ENCODE measurements at places on chromosomes 11 and 22.

DNA sequence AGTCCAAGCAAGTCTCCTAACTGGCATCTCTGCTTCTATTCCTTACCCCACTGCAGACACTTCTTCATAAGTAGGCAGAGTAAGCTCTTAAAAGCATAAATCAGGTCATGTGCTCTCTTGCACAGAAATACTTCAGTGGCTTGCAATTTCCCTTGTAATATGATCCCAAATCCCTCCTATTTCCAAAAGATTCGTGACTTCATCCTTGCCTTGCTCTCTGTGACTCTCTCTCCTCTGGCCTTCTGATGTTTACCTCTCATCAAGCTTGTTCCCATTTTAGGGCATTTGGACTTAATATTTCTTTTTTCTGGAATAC is 37.4 kb upstream of the NCR3LG1 start:
- DNase-seq, result no peak

DNA sequence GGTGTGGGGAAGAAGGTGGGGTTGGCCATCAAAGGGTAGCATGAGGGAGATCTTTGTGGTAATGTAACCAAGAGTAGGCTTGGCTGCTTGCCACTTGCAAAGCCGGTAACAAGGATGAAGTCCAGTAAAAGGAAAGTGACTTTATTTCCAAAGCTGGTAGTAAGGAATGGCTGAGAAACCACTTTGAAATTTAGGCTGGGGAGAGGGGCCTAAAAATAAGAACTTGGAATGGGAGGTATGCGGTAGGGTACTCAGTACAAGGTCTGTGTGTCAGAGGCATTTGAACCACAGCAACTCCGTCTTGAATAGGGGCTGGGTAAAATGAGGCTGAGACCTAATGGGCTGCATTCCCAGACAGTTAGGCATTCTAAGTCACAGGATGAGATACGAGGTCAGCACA is 216.0 kb upstream of the ISX start:
- DNase-seq, result no peak

GRCh38 chr11:92130421-92130831 is 94.2 kb upstream of the FAT3 start:
- no peak for DNase-seq

- no peak for DNase-seq
Measured at GRCh38 chr11:119976805-119977560, 160.9 kb downstream of the TRIM29 start.

GRCh38 chr11:121575250-121575962 is 122.6 kb upstream of the SORL1-AS1 start:
- no peak for DNase-seq

All from NCI-H1092 (cell line).